Ascending aorta (tissue), 2 donors: ENCODE measurements at places on chromosomes 12 and 14.

- DNase-seq: no peak
These were observed 469 bp upstream of the LRFN5 start for GRCh38 chr14:41606282-41606531.

- DNase-seq: no peak
These were observed 16.4 kb upstream of the RAB35 start for GRCh38 chr12:120132863-120133385.

- DNase-seq: no peak
These were observed 153.5 kb downstream of the DHRS2 start for GRCh38 chr14:23789696-23790095.

- DNase-seq: no peak
These were observed 226.1 kb upstream of the DIO3 start for GRCh38 chr14:101335061-101335661.

DNA sequence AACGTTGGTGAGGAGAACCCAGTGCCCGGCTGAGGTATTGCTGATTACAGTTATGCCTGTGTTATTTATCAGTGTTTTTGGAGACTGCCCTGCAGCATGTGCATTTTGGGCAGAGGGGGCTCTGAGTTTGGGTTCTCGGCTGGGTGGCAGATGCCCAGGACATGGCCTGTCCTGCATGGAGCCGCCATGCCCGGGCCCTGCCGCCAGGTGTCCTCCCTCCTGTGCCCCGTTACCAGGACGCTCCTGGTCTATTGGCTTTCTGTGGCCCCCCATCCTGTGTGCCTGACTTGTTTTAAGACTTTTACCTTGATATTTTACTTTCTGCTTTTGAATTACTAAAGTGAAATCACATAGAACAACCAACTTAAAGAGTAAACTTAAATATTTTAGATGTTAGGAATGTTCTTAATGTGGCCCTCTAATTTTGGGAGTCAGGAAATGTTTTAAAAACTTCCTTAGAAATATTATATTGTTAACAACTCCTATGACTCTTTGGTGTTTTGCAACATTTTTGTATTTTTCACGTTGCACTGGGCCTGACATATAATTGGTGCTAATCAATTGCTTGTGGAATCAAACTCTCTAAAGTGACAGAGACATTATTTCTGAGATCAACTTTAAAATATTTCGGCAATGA lies 51.8 kb downstream of the PRIMA1 start:
- DNase-seq: no peak

GRCh38 chr14:41285186-41285748 lies 321.4 kb upstream of the LRFN5 start:
- no peak for DNase-seq
